Activated B cell treated with CpG ODN at 0.5 μM for 24 hours (primary cell): ENCODE measurements at places on chromosomes 4 and X. TPM values are rescaled to one million over a fixed set of nuclear protein-coding genes. Genes with fewer than 3 reads are reported as not detected.

The ADH1B gene
- not detected in 2 replicates for total RNA-seq

- H3K27ac ChIP-seq, result no peak overlapping the region
- DNase-seq, result no peak
- H3K4me3 ChIP-seq, result no peak overlapping the region
- peaks cover 56% of the 10 kb centered on the region for H3K36me3 ChIP-seq
- H3K4me1 ChIP-seq, result no peaks in the 10 kb centered on the region
- H3K27me3 ChIP-seq, result no peaks in the 10 kb centered on the region
Measured at GRCh38 chrX:71302461-71303213, 1.1 kb downstream of the ITGB1BP2 start.

The MAGEE1 gene
- total RNA-seq, result 3.1 and 3.3 TPM in 2 replicates

- no peaks in the 10 kb centered on the region for H3K27me3 ChIP-seq
- peaks cover 48% of the 10 kb centered on the region for H3K36me3 ChIP-seq
- no peak for DNase-seq
- H3K27ac ChIP-seq, result no peak overlapping the region
- H3K4me3 ChIP-seq, result no peak overlapping the region
Measured at GRCh38 chr4:73252001-73252400, 6.6 kb downstream of the ANKRD17 start.

The TMEM271 gene
- not detected in 2 replicates for total RNA-seq

DNA sequence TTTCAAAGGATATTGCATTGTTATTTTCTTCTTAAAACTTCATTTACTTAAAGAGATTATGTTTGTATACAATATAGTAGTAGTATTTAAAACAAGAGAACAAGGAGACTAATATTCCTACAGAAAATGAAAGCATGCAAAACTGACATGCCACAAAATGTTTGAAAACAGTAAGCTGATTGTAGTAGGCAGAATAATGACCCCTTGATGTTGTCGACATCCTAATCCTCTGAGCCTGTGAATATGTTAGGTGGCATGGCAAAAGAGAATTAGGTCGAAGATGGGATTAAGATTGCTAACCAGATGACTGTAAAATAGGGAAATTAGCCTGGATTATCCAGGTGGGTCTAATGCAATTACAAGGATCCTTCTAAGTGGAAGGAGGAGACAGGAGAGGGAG is 522.2 kb upstream of the NR3C2 start:
- no peak overlapping the region for H3K4me3 ChIP-seq
- H3K27ac ChIP-seq, result no peak overlapping the region
- H3K27me3 ChIP-seq, result no peaks in the 10 kb centered on the region
- DNase-seq, result no peak
- peaks cover 8% of the 10 kb centered on the region for H3K4me1 ChIP-seq
- no peaks in the 10 kb centered on the region for H3K36me3 ChIP-seq

GRCh38 chr4:2805712-2806389 is 13.0 kb downstream of the SH3BP2 start:
- H3K27ac ChIP-seq, result peak overlapping the region; percentile 92
- peaks cover 84% of the 10 kb centered on the region for H3K4me1 ChIP-seq
- no peaks in the 10 kb centered on the region for H3K27me3 ChIP-seq
- H3K4me3 ChIP-seq, result peak overlapping the region; percentile 69
